ENCODE measurements at places on chromosomes 7 and 10.

- no peak for DNase-seq
Measured at GRCh38 chr7:101943889-101944600, 126.6 kb downstream of the CUX1 start.

DNA sequence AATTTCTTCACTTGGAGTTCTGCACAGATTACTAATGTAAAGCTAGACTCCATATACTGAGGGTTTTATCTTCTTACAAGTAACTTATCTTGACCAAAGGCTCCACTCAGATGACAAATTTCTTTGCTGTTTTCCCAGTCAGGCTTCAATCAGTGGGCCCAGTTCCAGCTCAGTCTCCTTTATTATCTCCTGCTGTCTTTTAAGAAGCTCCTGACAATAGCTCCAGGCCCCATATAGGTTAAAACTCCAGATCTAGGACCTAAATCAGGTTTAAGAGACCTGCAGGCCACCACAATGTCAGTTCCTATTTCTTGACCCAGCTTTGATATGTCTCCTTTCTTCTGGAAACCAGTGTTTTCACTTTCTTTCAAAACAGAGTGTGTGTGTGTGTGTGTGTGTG, 165.2 kb downstream of the RELN start:
- no peak for DNase-seq

- no peak for DNase-seq
Measured at GRCh38 chr7:159108941-159109652, 35.6 kb downstream of the VIPR2 start.

DNA sequence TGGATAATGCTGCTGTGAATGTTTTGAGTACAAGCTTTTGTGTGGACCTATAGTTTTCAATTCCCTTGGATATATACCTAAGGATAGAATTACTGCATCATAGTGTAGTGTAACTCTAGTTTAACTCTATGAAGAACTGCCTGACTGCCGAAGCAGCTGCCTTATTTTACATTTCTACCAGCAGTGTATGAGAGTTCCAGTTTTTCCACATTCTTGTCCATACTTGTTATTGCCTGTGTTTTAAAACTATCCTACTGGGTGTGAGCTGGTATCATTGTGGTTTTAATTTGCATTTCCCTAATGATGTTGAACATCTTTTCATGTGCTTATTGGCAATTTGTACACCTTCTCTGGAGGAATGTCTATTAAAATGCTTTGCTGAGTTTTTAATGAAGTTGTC, 15.7 kb downstream of the SEPTIN7 start:
- no peak for DNase-seq

DNA sequence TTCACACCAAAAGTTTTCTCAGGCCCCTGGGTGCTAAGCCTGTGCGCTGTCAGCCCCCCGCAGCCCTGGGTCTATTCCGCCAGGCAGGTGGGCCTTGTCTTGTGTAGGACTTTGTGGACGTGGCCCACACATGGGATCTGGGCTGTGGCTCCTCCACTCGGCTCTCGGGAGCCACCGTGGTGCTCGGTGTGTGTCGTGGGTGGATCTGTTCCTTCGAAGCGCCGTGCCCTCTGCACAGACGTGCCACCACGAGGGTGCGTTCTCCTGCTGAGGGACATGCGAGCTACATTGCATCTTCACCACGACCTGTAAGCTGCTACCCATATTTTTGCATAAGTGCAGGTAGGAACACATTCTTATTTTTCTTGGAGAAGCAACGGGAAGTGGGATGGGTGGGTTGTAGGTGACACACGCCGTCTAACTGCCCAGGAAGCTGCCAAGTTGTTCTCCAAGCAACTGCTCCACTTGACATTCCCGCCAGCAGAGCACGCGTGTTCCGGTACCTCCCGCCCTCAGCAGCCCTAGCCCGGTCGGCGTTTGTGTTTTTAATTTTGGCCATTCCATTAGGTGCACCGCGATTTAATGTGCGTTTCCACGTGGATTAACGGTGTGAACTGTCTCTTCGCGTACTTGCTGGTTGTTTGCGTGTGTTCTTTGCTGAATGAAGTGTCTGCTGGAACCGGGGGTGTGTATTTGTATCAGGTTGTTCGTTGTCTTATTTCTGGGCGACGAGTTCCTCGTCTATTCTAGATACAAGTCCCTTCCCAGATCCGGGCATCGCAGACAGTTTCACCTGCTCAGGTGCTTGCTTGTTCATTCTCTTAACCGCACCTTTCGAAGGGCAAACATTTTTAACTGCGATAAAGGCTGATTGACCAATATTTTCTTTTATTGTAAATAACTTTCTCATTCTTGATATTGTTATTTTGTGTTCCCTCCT, 47.4 kb upstream of the CFAP46 start:
- no peak for DNase-seq

Measured in AG08395 (cell line).